ENCODE measurements at places on chromosomes 13 and 19. TPM values are rescaled to one million over a fixed set of nuclear protein-coding genes. Genes with fewer than 3 reads are reported as not detected.

The FLT1 gene
- 3.5 TPM for polyA plus RNA-seq

DNA sequence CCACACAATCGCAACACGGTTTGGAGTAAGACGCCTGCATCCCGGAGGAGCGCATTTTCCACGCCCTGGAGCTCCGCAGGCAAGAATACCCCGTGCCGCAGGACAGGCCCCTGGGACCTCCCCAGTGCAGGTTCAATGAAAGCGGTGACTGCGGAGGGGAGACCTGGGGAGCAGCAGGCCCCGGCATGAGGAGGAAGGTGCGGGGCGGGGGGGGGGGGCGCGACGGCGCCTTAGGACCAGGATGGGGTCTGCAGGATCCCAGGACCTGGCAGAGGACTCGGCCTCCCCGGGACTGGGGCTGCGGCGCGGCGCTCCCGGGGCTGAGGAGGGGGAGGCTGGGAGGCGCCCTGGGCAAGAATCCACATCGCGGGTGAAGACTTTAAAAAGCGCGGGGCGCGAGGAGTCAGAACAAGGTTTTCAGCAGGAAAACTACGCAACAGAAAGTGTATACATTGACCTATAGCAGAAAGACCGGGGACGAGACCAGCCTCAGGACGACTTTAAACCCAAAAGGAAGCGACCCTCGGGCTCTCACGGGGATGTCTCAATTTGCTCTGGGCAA is 432 bp downstream of the ZNF611 start:
- peak; percentile 82 for DNase-seq

The ATXN8OS gene
- polyA plus RNA-seq: not detected

The KDELR1 gene
- 36.2 TPM for polyA plus RNA-seq

The SLC1A5 gene
- polyA plus RNA-seq: 29.5 TPM

DNA sequence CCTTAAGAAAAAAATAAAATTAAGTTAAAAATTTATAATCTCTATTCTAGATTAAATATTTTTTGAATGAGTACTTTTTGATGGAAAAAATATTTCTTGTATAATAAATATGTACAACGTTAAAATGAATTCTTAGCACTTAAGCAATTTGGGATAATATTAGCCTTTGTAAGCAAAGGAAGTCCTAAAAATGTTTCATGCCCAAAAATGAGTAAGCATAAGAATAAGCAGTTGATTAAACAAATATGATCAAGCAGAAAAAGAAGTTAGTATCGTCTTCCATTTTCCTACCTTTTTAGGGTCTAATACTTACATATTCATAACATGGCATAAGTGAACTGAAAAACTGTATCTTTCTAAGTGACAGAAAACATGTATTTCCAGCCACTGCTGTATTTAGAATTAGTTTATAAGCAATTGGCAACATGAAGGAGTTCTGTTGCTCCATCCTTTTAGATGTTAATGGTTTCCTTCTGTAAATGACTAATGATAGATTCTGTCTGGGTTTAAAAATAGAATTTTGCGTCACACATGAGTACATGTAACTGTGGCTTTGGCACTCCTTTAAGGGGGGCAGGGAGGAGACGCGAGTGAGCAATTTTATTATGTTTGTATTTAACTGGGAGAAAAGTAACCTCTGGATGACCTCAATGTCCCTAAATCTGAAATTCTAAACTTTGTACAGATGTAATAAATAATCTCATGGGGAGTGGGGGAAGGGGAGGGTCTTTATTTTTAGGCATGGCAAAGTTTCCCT is 237.4 kb downstream of the RGCC start:
- DNase-seq: no peak

The TMEM255B gene
- polyA plus RNA-seq: 10.3 TPM

The CDC42EP5 gene
- 15.9 TPM for polyA plus RNA-seq

The RNASEH2A gene
- 11.4 TPM for polyA plus RNA-seq

GRCh38 chr19:46107371-46107770 is 17.1 kb downstream of the IGFL3 start:
- no peak for DNase-seq

DNA sequence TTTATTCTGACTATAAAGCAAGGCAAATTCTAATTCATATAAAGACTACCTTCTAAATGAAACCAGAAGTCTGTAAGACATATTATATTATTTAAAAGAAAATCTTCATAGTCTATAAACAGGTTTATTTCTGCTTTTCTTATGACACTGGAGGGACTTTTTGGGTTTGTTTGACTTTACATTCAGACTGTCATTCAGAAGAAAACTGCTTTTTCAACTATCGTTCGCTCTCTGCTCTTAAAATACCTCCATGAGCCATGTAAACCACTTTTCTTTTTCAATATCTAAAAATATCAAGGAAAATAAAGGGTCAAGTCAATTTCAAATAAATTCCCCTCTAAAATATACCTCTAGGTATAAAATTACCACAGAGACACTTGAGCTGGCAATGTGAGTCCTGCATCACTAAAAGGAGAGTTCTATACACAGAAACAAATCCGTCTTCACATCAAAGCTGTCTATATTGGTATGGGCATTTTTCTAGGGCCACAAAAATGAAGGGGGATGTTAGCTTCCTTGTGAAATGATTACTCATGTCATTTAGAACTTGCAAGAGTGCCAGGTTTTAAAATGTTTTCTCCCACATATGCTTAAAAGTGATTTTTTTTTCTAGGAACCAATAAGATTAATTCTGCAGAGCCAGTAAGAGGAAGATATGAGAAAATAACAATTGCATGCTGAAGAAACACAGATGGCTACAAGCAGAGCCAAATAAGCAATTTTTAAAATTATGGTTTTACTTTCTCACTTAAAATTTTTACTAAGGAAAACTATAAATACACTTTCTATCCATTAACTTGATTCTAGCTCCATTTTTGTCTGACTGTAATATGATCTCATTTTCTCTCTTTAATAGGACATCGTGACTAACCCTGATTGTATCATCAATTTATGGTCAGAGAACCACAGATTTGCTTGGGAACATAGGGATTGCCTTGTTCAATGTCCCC is 181.8 kb downstream of the TBC1D4 start:
- no peak for DNase-seq

GRCh38 chr13:97229699-97230098 is 7.6 kb downstream of the MBNL2 start:
- DNase-seq: no peak

- peak; percentile 82 for DNase-seq
Measured at GRCh38 chr13:112711528-112712265, 21.9 kb downstream of the ATP11A start.

DNA sequence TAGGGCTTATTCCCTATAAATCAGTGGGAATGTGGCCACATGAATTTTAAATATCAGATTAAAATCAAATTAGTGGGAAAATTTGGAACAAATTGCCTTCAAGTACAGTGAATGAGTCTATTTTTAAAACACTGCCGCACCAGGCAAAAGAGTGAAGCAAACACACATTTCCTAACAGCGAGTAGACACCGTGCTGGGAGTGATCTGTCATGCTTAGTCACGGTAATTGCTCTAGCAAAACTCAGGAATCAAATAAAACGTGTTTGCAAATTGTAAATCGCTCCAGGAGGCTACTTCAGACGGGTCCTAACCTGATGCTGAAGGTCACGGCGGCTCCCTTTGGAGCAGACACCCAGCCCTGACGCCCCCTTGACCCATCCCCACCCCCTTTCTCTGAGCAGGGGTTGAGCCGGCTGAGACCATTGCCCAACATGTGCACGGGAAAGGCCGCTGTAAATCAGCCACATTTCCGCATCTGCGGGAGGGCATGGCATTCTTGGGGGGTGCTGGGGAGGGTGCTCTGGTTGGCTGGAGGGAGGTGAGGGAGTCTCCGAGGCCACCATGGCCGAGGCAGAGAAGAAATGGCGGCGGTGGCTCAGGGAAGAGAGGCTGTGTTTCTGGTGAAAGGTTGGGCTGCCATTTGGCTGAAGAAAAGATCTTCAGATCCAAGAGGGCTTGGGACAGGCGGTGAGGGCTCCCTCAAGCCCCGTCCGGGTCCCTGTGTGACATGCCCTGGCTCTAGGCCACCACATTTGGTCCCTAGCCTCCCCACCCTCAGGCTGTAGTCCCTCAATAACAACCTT is 8.9 kb downstream of the CEBPA start:
- peak; percentile 83 for DNase-seq

GRCh38 chr13:23822252-23822824 is 66.9 kb downstream of the MIPEP start:
- no peak for DNase-seq

DNA sequence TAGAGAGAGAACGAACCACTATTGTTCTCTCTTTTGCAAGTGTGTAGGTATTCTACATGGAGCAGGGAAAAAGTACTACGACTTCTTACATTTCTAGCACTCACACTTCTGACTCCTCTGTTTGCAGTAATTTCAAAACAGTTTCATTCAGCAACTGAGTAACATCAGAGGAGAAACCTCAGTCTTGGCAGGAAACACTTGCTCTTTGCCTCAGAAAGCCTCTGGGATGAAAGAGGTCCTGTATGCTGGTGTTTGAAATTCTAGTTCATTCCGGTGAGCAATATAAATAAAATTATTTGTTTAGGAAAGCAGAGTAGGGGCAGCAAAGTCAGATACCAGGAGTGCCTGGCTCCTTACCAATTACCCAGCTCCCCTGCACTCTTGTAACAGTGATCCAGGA is 595.5 kb downstream of the TBC1D4 start:
- DNase-seq: no peak

DNA sequence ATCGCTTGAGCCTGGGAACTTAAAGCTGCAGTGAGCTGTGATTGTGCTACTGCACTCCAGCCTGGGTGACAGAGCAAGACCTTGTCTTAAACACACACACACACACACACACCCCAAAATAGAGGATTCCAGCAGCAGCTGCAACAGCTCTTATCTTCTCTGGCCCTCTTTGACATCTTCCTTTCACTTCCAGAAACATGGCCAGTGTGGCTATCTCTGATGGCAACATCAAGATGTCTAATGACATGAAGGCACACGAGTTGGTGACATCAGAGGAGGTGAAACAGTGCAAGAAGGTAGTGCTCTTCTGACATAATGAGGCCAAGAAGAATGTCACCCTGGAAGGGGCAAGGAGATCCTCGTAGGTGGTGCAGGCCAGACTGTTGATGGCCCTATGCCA is 81.2 kb downstream of the TM9SF2 start:
- no peak for DNase-seq

GRCh38 chr13:42485272-42485671 is 88.7 kb upstream of the TNFSF11 start:
- DNase-seq: no peak

The ATP8B3 gene
- polyA plus RNA-seq: 3.9 TPM

The ACTN4 gene
- 51.2 TPM for polyA plus RNA-seq

DNA sequence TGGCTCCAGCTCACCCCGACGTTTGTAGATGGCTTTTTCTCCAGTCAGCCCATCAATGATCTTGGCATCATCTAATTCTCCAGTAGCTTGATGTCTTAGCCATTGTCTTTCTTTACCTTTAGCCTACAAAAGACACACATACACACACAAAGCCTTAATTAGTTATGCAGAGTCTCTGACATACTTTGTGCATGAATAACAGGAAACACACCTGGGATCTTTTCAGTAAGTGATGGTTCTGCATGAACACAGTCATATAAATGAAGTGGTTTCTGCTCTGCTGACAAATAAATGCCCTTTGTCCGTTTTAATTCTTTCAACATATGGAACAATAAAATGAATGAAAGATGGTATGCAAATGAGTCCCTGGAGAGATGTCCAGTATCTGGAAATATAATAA is 133.3 kb downstream of the RGCC start:
- DNase-seq: no peak

DNA sequence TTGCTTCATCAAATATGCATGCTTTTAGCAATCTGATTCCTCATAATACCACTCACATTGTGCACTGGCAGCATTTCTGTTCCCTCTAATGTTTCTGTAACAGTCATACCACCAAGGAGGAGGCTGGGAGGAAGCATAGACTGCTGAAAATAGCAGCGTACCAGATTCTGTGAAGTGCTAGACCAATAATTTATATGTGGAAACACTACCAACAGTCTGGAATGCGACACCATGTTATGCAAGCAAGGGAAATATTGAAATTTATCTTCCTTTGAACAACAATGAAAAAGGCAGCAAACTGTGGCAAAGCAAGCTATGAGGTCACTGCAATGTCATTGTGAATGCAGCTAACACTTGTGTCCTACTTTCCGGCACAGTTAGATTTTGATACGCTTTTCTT is 1388.0 kb downstream of the EFNB2 start:
- DNase-seq: no peak

- DNase-seq: no peak
Measured at GRCh38 chr13:99442273-99442895, 58.9 kb upstream of the TM9SF2 start.

DNA sequence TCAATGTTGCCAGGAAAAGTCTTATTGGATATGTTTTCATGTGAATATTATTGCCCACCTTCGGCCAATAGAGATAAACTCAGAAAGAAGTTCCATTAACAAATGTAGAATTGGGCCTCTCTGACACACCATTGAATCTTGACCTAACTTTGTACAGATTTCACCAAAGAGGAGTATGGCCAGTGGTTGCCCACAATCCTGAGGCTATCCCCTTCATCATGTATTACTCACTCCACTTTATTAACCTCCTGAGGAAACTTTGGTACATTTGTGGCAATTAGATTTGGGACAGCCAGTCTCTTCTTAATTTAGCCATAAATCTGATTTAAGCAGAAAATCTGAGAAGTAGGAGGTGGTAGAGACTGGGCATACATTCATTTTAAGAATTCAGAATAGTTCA is 53.3 kb upstream of the POSTN start:
- DNase-seq: no peak

The RDH8 gene
- not detected for polyA plus RNA-seq

DNA sequence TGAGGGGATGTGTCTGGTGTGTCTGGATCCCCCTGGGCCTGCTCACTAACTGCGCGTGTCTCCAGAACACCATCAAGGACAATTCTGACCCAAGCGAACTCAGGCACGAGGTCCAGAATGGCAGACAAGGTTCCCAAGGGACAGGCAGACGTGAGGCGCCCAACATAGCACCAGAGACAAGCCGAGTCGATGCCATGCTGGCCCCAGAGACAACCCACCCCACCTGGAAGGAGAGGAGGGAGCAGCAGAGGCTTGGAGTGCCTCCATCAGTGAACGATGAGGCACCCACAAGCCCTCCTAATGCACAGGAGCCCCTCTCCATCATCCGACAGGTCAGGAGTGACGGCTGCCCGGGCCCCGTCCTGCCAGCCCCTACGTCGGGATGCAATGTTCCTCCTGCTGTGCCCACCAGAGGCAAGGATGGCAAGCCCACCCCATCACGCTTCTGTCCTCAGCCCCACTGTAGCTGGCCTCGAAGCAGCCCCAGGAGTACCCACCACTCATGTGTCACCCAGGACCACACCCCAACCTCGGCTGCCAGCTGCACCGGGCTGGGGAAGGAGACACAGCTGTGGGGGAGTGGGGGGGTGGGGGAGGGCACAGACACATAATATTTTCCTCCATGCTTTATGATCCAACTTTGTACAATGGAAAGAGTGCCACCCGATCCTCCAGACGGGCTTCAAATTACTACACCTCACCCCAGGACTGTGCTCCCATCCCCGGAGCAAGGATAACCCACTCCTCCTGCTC is 11.8 kb downstream of the AP3D1 start:
- no peak for DNase-seq

The ZNF382 gene
- 2.6 TPM for polyA plus RNA-seq

- DNase-seq: no peak
Measured at GRCh38 chr13:79910875-79911540, 429.9 kb downstream of the SPRY2 start.

The MEF2B gene
- polyA plus RNA-seq: 2.2 TPM

All from spleen (tissue), 13 donors.